Substantia nigra (tissue), 51 donors: ENCODE measurements at places on chromosomes 7 and 10.

- no peak for DNase-seq
Measured at GRCh38 chr10:43926371-43926770, 277.7 kb upstream of the ZNF32 start.

DNA sequence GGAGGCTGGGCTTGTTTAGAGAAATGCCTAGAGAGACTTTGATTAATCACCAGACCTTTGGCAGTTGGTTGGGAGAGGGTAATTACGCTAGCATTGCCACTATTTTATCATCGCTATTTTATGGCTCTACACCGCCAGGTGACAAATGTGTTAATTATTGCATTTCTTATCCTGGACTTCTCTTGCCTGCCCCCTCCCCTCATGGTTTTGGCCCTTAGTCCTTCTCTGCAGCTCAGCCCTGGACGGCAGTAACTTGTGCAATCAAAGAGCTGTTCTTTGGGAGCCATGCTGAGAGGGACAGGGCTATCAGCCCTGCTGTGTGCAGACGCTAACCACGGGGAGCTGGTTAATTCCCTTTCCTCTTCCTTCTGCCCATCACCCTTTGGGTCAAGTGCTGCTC lies 585.0 kb downstream of the AUTS2 start:
- no peak for DNase-seq

GRCh38 chr7:112573302-112574039 lies 92.7 kb downstream of the LSMEM1 start:
- DNase-seq, result no peak

- DNase-seq, result no peak
Measured at GRCh38 chr10:71771821-71772617, 1.3 kb downstream of the VSIR start.

DNA sequence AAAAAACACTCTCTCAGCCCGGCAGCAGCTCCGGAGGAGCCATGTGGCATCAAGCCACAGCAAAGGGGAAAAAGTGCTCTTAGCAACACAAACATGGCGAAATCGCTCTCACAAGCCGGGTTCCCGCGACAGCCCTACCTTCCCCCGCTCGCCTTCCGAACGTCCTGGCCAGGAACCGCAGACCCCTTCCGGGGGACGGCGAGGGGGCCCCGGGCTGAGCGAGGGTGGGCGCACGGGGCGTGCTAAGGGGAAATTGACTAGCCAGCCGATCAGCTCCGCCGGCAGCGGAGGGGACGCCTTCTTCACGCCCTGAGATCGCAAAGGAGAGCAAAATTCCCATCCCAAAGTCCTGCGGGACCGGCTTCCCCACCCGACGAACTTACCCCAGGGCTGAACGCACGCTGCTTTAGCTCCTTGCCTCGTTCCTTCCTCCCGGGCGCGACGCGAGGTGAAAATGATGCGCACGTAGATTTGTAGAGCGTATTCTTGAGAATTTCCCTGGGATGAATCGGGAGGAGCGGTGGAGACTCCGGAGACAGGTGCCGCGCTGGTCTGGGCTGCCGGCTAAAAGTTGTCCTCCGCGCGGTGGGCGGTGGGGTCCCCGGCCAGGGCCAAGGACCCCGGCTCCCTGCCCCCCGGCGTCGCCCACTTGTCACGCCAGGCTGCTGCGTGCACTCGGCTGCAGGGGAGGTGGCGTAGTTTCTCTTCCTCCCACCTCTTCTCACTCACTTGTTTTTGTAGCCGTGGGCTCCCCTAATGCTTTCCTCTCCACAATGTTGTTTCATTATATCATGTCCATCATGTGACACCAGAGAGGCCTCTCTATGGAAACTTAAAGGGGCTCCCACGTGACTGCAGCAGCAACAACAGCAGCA lies 220.1 kb upstream of the MKLN1 start:
- DNase-seq, result peak; percentile 82

- DNase-seq, result no peak
Measured at GRCh38 chr10:94397549-94398370, 4.6 kb upstream of the TBC1D12 start.

- no peak for DNase-seq
Measured at GRCh38 chr7:135929249-135929648, 47.9 kb downstream of the MTPN start.

DNA sequence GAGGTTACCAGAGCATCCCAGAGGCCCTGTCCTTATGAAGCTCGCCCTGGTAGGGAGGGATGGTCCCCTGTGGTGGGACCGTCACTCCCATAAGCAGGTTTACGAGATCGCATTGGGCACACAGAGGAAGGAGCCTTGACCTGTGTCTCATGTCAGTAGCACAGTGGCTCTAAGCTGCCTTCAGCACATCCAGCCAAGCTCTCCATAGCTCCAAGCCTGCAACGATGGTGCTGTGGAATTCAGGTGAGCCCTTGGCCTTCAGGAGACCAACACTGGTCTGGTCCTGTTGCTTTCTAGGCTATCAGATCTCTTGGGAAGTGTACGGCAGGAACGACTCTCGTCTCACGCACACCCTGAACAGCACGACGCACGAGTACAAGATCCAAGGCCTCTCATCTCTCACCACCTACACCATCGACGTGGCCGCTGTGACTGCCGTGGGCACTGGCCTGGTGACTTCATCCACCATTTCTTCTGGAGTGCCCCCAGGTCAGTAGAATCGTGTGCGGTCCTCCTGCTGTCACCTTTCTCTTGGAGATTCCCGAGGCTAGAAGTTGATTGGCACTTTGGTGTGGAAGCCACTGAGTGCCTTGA lies 605.3 kb upstream of the FOXK1 start:
- DNase-seq, result no peak

DNA sequence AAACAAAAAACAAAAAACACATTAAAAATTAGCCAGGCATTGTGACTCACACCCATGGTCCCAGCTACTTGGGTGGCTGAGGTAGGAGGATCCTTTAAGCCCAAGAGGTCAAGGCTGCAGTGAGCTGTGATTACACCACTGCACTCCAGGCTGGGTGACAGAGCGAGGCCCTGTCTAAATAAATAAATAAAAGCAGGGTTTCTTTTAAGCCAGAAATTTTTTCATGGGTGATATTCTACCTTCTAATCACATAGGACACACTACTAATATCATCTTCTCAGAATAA lies 14.2 kb upstream of the SVIL start:
- no peak for DNase-seq

GRCh38 chr7:98647326-98647725 lies 30.2 kb downstream of the NPTX2 start:
- DNase-seq, result no peak

DNA sequence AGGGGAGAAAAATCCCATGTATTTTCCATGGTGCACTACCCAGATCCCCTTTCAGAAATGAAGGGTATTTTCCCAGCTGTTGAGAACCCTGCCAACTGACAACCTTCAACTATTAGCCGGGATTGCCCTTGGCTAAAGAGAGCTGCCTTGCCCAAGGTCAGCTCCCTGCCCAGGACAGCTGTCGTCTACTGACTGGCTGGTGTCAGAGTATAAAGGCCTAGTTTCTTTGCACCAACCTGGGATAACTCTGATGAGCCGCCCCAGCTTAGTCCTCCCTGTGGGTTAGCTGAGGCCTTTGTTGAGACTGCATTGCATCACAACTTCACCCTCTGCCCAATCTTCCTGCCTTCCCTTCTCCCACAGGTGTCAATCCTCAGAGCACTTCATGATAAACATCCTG lies 147.2 kb upstream of the RHEB start:
- DNase-seq, result no peak

GRCh38 chr10:11015446-11015934 lies 2.2 kb upstream of the CELF2 start:
- DNase-seq, result no peak

DNA sequence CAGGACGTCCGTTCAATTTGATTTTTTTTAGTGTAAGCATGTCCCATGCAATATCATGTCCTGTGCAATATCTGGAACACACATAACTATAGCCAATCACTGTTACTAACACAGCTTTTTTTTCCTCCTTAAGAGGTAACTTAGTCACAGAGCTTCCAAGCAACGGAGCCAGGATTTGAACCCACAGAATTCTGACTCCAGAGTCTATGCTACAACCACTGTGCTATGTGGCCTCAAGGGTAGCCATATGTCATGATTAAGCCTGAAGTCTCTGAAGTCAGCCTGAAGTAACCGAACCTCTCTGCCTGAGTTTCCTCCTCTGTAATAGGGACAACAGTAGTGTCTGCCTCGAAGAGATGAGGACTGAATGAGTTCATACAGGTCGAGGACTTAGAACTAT lies 42.2 kb upstream of the TCF7L2 start:
- DNase-seq, result no peak

GRCh38 chr7:123811056-123811455 lies 33.9 kb upstream of the HYAL4 start:
- DNase-seq, result no peak

- no peak for DNase-seq
Measured at GRCh38 chr7:134562136-134562535, 13.2 kb downstream of the AKR1B15 start.

DNA sequence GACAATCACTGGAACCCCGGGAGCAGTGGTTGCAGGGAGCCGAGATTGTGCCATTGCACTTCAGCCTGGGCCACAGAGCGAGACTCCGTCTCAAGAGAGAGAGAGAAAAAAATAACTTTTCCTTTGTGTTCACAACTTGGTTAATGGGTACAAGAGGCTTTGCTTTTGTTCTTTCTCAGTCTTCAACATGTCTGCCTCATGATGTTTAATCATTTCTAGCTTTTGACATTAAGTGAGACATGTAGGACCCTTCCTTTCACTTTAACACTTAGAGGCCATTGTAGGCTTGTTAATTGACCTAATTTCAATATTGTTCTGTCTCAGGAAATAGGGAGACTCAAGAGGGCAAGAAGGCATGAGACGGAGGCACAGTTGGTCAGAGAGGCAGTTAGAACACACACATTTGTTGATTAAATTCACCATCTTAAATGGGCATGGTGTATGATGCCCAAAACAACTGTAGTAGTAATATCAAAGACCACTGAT lies 9.3 kb upstream of the CRCP start:
- no peak for DNase-seq

DNA sequence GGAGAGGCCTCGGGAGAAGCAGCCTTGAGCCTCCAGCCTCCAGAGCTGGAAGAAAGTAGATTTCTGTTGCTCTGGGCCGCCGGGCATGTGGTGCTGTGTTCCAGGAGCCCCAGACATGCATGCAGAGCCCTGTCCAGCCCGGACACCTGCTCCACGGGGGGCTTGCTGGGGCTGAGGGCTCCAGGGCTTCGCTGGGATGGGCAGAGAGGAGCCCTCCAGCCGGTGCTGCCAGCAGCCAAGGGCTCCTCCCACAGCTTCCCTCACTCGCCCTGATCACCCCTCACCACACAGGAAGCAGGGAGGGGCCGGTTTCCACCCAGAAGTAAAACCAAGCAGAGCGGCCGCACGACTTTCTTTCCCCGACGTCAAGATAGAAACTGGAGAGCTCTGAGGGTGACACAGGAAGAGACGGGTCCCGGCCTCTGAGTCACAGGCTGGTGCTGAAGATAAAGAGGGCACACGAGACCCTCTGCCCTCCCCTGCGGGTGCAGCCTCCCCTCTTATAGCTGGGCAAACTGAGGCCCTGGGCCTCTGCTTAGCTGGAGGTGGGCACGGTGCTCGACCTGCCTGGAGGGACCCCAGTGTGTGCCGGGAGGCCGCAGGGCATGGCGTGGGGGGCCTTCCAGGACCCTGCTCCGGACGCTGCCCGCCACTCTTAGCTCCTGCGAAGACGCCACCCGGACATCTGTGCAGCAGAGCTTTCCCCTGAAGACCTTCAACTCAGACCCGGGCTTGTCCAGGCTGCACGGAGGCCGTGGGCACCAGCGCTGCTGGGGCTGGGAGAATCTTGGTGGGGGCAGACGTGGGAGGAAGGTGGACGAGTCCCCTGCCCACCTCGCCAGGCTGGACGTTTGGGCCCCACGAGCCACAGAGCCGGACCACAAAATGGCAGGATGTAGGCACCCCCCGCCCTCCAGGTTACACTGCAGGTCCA lies 31.1 kb downstream of the ADAP1 start:
- DNase-seq, result peak; percentile 47

GRCh38 chr7:126210707-126211106 lies 1042.0 kb downstream of the GRM8 start:
- DNase-seq, result no peak

- no peak for DNase-seq
Measured at GRCh38 chr10:86252556-86252955, 114.0 kb downstream of the GRID1 start.

DNA sequence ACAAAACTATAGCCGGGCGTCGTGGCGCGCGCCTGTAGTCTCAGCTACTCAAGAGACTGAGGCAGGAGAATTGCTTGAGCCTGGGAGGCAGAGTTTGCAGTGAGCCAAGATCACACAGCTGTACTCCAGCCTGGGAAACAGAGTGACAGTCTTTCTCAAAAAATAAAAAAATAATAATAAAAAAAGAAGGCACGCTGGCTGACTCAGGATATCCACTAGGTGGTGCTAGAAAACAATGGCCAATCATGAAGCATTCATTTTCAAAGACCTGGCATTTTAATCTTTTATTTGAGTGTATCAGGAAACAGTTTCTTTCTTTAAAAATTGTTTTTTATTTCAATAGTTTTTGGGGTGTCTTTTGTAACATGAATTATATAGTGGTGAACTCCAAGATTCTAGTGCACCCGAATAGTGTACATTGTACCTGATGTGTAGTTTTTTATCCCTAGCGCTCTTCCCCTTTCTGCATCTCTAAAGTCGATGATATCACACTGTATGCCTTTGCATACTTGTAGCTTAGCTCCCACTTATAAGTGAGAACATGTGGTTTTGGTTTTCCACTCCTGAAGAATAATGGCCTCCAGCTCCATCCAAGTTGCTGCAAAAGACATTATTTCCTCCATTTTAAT lies 88.6 kb downstream of the LYZL1 start:
- no peak for DNase-seq

DNA sequence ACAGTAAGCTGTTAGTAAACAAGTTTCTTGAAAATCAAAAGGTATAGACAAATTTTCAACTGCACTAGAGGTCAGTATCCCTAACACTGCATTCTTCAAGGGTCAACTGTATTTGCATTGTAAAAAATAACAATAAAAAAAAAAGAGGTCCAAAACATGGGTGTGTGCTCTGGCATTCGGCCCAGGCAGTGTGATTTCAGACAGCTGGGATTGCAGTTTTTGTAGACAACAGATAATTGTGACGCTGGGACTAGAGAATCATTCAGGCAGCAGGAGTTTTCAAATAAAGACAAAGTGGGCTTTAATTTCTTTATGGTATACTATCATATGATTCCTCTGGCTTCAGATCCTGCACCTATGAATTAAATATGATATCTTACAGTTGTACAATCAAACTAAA lies 543.2 kb upstream of the SEMA3D start:
- no peak for DNase-seq

DNA sequence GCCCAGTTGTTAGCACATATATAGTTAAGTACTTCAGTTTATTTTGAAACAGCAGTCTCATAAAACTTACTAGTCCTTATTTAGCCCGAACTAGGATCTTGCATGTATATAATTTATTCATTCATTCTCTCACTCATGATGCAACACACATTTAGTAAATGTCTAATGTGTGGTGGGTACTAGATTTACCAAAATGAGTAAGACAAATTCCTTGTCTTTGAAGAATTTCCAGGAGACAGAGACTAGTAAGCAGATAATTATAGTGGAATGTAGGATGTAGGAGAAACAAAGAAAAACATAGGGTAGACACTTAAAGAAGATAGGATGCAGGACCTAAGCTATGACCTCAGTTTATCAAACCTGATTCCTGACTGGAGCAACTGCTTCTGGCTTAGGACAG lies 120.2 kb upstream of the AMPH start:
- DNase-seq, result no peak
